ENCODE measurements at places on chromosomes 6 and 20. TPM values are rescaled to one million over a fixed set of nuclear protein-coding genes. Genes with fewer than 3 reads are reported as not detected.

Gene RAB23
- total RNA-seq, result 25.5 TPM

DNA sequence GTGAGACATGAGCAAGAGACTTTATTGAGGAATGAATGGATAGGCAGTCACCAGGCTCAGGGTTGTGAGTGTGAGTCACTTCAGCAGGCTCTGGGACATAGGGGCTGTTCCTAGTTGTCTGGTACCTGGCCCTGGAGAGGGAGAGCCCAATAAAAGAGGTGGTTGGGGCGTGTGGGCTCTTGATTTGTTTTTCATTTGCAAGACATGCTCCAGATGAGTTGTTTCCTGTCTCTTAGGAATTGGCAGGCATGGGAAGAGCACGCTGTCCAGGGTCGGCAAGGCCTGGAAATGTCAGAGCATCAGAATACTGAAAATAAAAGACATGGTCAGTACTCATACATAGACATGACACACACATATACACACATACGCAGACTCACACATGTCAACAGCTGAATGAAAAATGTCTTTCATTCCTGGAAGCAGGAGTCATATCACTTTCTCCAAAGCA is 166.3 kb upstream of the SULF2 start:
- H3K27me3 ChIP-seq, result no peaks in the 10 kb centered on the region
- no peak overlapping the region for H3K4me3 ChIP-seq
- no peak overlapping the region for H3K27ac ChIP-seq
- no peak for DNase-seq

- no peak for DNase-seq
- no peak overlapping the region for H3K27ac ChIP-seq
- H3K4me3 ChIP-seq, result no peak overlapping the region
- H3K36me3 ChIP-seq, result no peaks in the 10 kb centered on the region
- H3K27me3 ChIP-seq, result peaks cover 4% of the 10 kb centered on the region
These were observed 241.4 kb downstream of the SLC24A3 start for GRCh38 chr20:19453862-19454261.

DNA sequence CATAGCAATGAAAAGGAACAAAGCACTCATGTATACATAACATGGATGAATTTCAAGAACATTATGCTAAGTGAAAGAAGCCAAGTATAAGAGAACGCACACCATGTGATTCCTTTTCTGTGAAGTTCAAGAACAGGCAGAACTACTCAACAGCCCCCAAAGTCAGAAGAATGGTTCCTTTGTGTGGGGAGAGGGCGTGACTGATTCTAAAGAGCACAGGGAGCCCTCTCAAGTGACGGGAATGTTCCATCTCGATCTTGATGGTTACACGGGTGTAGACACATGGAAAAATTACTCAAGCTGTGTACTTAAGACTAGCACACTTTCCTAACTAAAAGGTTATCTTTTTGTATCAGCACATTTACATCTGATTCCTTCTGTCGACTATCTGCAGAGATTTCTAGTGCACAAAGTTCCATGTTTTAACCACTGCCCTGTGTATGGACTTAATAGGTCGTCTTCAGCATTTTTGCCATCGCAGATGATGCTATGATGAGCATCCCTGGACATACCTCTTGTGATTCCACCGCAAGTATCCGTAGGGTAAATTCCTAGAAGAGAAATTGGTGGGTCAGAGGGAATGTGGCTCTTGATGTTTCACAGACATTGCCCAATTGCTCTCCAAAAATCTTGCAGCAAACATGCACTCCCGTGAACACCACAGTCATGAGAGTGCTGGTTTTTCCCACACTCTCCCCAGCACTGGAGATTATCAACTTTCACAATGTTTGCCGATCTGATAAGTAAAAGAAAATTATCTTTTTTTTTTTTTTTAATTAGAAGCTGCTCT is 279.3 kb downstream of the BMP7 start:
- H3K27ac ChIP-seq, result no peak overlapping the region
- no peaks in the 10 kb centered on the region for H3K36me3 ChIP-seq
- H3K27me3 ChIP-seq, result no peaks in the 10 kb centered on the region
- no peaks in the 10 kb centered on the region for H3K4me1 ChIP-seq
- no peak for DNase-seq

Gene TCF15
- total RNA-seq, result not detected

DNA sequence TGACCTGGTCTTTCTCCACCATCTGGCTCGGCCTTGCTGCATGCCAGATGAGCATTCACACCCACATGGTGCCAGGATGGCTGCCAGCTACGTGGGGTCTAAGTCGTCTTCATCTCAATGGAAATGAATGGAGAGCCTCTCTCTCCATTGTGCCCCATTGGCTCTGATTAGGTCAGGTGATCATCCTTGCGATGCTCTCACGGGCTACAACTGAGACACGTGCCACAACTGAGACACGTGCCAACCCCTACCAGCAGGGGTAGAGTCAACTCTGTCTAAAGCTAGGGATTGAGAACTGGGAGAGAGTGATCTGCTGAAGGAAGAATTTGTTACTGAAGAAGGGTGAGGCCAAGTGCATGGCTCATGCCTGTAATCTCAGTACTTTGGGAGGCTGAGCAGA is 67.3 kb upstream of the RALY start:
- DNase-seq, result no peak
- H3K27ac ChIP-seq, result no peak overlapping the region
- no peaks in the 10 kb centered on the region for H3K36me3 ChIP-seq
- H3K4me1 ChIP-seq, result no peaks in the 10 kb centered on the region
- no peaks in the 10 kb centered on the region for H3K27me3 ChIP-seq
